ELF-1 (cell line): ENCODE measurements at places on chromosomes 5 and 9.
A peak's percentile ranks its signal among the peaks of the same experiment; 100 is the strongest.

- peak; percentile 25 for DNase-seq
Observed at GRCh38 chr5:38497946-38498345, 58.5 kb downstream of the LIFR start.

- DNase-seq, result no peak
Observed at GRCh38 chr9:14593406-14593805, 99.8 kb downstream of the ZDHHC21 start.

DNA sequence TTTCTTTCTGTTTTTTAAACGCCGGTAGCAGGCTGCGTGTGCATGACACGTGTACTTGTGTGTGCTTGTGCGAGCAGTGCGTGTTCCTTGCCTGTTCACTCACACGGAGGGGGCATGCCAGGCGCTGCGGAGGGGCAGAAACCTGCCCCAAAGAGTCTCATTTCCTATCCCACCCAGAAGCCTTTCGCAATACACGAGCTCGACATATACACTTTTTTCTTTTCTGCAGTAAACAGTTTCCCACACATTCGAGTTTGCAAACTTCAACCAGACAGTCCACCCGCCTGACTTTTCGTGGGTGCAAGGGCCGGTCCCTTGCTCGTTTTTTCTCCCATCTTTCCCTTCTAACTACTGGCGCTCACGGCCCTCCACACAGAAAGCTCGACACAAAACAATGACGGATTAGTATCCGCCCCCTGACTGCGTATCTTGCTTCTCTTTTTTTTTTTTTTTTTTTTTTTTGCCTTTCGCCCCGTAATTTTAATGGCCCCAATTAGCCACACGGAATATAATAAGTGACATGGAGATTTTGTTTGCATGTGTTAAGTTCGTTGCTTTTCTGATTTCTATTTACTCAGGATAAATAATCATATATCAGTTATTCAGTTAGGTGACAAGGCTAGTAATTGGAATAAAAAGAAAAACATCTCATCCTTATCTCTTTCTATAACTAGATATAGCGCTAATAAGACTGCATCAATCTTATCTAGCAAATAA, 5.3 kb upstream of the OTP start:
- DNase-seq, result no peak

- no peak for DNase-seq
Observed at GRCh38 chr5:173310861-173311785, 17.1 kb downstream of the STC2 start.

DNA sequence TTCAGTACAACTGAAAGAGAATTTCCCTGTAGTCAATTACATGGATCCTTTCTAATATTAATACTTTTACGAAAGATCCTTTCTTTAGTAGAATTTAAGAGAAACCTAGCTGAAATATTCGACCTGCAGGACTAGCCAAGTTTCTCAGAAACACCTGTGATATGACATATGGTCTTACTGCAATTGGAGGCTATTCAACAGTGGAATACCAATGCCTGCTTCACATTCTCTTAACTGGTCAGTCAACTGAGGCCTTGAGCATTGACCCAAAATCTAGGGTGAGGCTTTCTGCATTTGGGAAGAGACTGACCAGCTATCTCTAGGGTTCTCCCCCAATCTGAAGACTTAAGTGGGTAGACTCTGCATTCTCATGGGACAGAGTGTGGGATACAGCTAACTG, 12.3 kb downstream of the UBE2QL1 start:
- DNase-seq, result no peak

DNA sequence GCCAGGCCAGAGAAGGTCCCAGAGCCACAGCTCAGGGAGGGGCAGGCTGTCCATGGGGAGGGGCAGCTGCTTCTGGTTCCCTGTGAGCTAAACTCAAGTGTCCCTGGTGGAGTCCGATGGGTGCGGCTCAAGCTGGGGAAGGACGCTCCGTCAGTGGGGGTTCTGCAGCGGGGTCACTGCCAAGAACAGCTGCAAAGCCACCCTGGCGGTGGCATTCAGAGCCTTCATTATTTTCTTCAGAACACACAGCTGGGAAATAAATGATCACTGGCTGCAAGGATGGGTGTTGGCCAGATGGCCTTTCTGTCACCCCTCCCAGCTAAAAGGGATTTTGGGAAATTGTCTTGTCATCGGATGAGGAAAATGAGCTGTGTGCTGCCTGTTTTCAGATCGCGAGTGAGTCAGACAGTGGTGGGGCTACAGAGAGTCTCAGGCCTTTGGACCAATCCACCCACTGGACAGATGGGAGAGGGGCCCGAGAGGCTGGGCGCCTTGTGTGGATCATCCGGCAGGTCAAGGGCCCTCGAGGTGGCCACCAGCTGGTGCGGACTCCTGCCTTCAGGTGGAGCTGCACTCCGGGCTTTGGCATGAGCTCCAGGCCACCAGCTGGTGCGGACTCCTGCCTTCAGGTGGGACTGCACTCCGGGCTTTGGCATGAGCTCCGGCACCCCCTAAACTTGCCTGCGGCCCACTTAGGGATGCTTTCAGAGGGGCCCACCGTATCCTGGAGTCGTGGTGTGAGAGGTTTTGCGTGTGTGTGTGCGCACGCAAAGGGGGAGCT, 17.9 kb upstream of the GFPT2 start:
- no peak for DNase-seq

- no peak for DNase-seq
Observed at GRCh38 chr5:176658817-176659511, 11.7 kb downstream of the TSPAN17 start.

DNA sequence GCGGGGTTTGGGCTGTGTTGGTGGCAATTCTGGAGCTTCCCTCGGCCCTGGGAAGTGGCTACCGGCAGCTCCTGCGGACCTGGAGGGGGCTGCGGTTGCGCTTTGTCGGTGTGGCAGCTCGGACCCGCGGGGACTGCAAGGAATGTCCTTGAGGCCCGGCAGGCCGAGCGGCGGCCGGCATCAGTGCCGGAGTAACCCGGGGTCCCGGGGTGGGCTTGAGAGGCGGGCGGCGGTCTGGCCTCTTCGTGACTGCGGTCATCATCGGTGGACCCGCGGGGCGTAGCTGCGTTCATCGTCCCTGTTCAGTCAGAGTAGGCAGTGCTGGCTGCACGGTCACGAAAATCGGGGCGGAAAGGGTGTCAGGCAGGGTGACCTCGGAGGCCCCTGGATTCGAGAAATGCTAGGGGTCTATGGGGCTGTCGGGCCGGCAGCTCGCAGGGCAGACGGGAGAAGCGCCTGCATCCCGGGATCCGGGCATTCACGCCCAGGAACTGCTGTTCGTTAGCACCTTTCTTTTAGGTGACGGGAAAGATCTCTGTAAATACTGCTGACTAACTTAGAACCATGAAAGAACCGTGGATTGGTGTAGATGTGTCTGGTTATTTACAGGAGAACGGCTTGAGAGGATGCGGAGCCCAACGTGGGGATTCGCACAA, 474 bp downstream of the HMGCR start:
- DNase-seq, result peak; percentile 48

DNA sequence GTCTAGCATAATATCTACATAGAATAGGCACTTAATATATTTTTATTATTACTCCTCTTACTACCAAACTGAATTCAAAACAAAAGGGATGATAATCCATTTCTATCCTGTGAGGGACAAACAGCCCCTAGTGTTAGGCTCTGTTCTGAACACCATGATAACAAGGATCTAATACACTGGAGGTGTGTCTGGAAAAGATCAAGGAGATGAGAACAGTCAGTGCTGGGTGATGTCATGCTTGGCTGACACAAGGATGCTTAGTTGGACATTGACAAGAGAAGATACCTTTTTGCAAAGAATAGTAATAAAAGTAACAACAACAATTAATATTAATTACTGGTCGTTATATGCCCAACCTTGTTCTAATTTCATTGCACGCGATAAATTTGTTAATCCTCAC, 458.7 kb downstream of the EBF1 start:
- DNase-seq, result no peak
